CD4-positive, alpha-beta memory T cell (primary cell): ENCODE measurements at places on chromosomes 5 and 9. TPM values are rescaled to one million over a fixed set of nuclear protein-coding genes. Genes with fewer than 3 reads are reported as not detected.
A peak's percentile ranks its signal among the peaks of the same experiment; 100 is the strongest.

GRCh38 chr9:137255448-137256114 is 454 bp downstream of the NELFB start:
- H3K4me1 ChIP-seq, result peaks cover 25% of the 10 kb centered on the region
- no peaks in the 10 kb centered on the region for H3K27me3 ChIP-seq
- H3K4me3 ChIP-seq, result peak overlapping the region; percentile 78
- peak overlapping the region; percentile 69 for H3K27ac ChIP-seq
- no peak for DNase-seq

DNA sequence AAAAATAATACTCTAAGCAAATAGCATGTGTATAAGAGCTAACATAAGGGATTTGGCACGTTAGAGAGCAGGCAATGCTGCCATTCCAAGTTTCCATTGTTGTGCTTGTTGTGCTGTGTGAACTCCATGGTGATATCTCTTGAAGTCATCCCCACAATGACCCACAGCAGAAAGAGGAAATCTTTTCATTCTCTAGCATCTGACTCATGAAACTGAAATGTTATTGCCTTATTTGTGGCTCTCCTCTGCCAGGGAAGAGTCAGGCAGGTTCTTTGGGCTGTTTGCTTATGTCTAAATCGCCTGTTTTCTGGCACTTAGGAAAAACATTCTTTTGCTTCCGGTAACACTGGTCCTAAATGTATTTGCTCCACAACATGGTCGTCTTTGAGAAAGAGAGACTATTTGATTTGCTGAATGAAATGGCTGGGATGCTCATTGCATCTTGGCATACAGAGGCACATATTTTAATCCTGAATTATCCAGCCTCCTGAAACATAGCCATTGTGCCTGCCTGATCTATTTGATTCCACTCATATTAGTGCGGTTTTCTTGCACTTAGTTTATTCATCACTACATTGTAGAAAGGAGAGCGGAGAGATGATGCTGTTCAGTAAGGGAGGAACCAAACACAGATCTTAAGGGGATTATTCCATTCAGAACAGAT is 188.8 kb downstream of the CSNK1G3 start:
- H3K27me3 ChIP-seq, result no peaks in the 10 kb centered on the region
- H3K36me3 ChIP-seq, result no peaks in the 10 kb centered on the region
- no peak overlapping the region for H3K4me3 ChIP-seq
- no peak for DNase-seq
- no peaks in the 10 kb centered on the region for H3K4me1 ChIP-seq

DNA sequence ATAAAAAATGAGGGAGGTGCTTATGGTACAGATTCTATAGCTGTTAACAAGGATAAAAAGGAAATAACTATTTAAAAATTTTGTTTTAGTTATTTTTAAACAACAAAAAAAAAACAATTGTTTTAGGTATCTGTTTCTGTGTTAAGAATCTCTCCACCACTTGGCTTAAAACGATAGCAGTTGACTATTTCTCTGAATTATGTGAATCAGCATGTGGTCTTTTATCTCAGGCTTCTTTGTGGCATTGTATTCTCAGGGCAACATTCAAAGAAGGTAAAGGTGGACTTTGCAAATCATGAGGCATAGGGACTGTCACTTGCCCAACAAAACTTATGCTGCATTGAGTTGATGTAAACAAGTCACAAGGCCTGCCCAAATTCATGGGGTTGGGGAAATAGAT is 55.2 kb downstream of the ERBIN start:
- H3K4me1 ChIP-seq, result peaks cover 64% of the 10 kb centered on the region
- no peak for DNase-seq
- no peak overlapping the region for H3K27ac ChIP-seq
- H3K27me3 ChIP-seq, result no peaks in the 10 kb centered on the region
- H3K36me3 ChIP-seq, result no peaks in the 10 kb centered on the region
- no peak overlapping the region for H3K4me3 ChIP-seq

CFAP77 gene
- not detected for total RNA-seq

GRCh38 chr5:14054965-14055963 is 87.9 kb upstream of the TRIO start:
- no peak overlapping the region for H3K4me3 ChIP-seq
- no peaks in the 10 kb centered on the region for H3K27me3 ChIP-seq
- H3K36me3 ChIP-seq, result no peaks in the 10 kb centered on the region
- H3K4me1 ChIP-seq, result no peaks in the 10 kb centered on the region

DNA sequence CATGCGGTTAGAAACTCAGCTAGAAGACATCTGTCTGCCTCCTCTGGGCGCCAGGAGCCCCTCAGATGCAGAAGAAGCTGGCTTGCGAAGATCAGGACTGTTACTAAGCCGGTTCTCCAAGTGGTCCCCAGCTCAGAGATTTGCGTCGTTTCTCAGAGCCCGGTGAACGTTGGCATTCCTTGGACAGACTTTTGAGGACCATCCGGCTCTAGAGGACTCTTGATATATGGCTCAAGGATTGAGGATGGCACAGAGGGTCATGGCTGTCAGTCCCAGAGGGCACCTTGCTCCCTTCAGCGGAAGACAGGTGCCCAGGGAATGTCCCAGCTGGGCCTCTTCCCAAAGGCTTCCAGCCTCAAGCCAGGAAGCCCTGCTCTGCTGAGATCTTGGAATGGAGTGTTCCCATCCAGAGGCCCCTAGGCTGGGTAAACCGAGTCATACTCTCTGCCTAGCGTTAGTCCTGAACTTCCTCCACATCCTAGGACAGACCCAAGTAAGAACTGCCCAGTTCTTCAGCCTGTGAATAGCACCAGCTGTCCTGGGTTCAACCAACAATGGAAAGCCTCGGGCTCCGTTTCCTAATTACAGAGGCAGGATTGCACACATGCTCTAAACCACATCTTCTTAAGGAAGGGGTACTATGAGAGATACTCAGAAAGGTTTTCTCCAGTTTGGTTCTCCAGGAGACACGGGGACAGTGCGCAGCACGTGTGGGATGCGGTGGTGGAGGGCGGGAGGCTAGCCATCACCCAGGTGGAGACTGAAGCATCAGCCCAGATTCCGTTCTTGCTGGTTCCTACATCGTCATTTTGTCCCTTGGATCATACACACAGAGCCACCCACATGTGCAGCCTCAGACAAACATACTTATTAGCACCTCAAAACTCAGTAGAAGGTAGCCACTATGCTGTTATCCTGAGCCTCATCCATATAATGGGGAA is 51.4 kb downstream of the ZNF354C start:
- no peaks in the 10 kb centered on the region for H3K4me1 ChIP-seq
- no peak for DNase-seq
- H3K36me3 ChIP-seq, result no peaks in the 10 kb centered on the region
- H3K27me3 ChIP-seq, result no peaks in the 10 kb centered on the region
- no peak overlapping the region for H3K27ac ChIP-seq

GRCh38 chr5:137466889-137467288 is 32.2 kb downstream of the SPOCK1 start:
- H3K4me3 ChIP-seq, result no peak overlapping the region
- no peak overlapping the region for H3K27ac ChIP-seq
- H3K27me3 ChIP-seq, result no peaks in the 10 kb centered on the region
- no peak for DNase-seq
- H3K4me1 ChIP-seq, result no peaks in the 10 kb centered on the region
- H3K36me3 ChIP-seq, result no peaks in the 10 kb centered on the region

- H3K4me1 ChIP-seq, result no peaks in the 10 kb centered on the region
- no peaks in the 10 kb centered on the region for H3K27me3 ChIP-seq
- H3K4me3 ChIP-seq, result no peak overlapping the region
Observed at GRCh38 chr5:163867738-163868137, 362.3 kb downstream of the MAT2B start.

GRCh38 chr5:175384724-175385552 is 59.0 kb downstream of the DRD1 start:
- H3K27me3 ChIP-seq, result no peaks in the 10 kb centered on the region
- no peaks in the 10 kb centered on the region for H3K4me1 ChIP-seq
- DNase-seq, result no peak

DNA sequence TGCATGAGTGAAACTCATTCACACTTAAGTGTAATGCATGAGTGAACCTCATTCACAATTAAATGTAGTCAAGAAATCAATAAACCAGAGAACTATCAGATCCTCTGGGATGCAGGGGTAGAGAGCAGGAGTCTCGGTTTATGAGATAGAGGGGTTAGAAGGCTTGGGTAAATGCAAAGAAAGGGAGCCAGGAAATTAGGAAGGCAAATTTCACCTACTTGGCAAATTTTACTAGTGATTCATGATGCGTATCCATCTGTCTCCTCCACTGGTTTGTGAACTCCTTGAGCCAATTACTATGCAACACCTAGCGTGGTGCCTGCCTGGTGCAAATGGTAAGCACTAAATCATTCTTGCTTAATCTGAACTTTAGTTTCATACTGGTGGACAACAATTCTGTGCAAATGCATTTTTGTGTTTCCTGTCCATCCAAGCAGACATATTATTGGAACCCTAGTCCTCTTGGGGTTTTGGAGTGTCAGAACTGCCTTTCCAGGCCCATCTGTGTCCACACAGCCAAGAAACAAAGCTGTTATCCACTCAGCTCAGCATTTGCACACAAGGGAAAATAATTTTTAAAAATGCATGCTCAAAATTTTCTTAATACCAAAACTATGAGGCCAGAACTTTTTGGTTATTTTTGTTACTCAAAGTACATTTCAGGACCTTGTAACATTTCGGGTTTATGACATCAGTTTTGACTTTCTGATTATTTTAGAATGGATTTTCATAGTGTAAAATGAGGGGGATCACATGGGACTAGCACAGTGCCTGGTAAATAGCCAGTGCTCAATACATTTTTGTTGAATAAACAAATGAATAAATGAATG is 5.2 kb downstream of the HAPLN1 start:
- no peak for DNase-seq
- no peak overlapping the region for H3K4me3 ChIP-seq
- no peaks in the 10 kb centered on the region for H3K27me3 ChIP-seq
- H3K36me3 ChIP-seq, result no peaks in the 10 kb centered on the region
- no peaks in the 10 kb centered on the region for H3K4me1 ChIP-seq

DNA sequence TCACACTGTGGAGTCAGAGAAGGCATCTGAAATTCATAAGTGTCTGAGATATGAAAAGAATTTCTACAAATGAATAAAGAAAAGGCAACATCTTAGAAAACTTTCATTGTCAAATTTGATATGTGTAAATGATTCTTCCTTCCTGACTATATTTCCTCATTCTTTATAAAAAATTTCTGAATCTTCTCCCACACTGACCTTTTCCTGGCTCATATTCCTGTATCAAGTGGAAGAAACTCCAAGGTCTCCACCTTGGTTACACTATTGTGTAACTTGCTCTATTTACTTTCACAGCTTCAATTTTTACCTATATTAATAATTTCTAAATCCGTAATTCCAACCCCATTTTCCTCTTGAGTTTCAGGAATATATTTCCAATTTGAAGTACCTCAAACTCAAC is 93.5 kb upstream of the FBXL7 start:
- no peak for DNase-seq
- H3K4me3 ChIP-seq, result no peak overlapping the region
- H3K36me3 ChIP-seq, result no peaks in the 10 kb centered on the region
- H3K4me1 ChIP-seq, result no peaks in the 10 kb centered on the region
- H3K27ac ChIP-seq, result no peak overlapping the region

UNC5A gene
- not detected for total RNA-seq

ENC1 gene
- 0.61 TPM for total RNA-seq

MVB12B gene
- 6.5 TPM for total RNA-seq

CDC37L1 gene
- total RNA-seq, result 27.2 TPM

PDE6A gene
- total RNA-seq, result not detected

- H3K4me3 ChIP-seq, result no peak overlapping the region
- peaks cover 16% of the 10 kb centered on the region for H3K4me1 ChIP-seq
- DNase-seq, result no peak
- H3K27ac ChIP-seq, result no peak overlapping the region
- H3K27me3 ChIP-seq, result no peaks in the 10 kb centered on the region
- no peaks in the 10 kb centered on the region for H3K36me3 ChIP-seq
Observed at GRCh38 chr9:114968671-114969070, 38.3 kb upstream of the TNFSF8 start.

- DNase-seq, result no peak
- H3K27me3 ChIP-seq, result no peaks in the 10 kb centered on the region
- H3K27ac ChIP-seq, result no peak overlapping the region
- H3K36me3 ChIP-seq, result no peaks in the 10 kb centered on the region
Observed at GRCh38 chr9:76138360-76138759, 247.9 kb downstream of the PCSK5 start.

GRCh38 chr9:127652733-127653132 is 40.7 kb downstream of the STXBP1 start:
- no peak overlapping the region for H3K27ac ChIP-seq
- no peak overlapping the region for H3K4me3 ChIP-seq
- no peaks in the 10 kb centered on the region for H3K27me3 ChIP-seq
- no peaks in the 10 kb centered on the region for H3K4me1 ChIP-seq

SLC36A2 gene
- total RNA-seq, result not detected

DNA sequence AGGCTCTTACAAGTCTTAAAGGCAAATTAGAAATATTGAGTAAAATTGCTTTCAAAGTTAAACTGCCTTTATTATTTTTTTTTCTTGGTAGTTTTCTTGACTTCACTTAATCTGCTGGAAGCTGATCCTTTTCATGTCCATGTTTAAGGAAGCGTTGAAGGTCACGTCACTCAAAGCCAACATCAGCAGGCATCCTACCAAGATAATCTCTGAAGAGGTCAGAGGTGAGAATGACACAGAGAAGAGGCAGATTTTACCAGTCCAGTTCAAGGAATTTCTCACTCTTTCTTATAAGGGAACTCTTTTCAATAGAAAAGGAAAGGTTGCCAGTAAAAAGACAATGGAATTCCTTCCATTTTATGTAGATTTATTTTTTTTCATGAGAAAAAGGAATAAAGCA is 259.8 kb downstream of the ANXA1 start:
- H3K4me1 ChIP-seq, result no peaks in the 10 kb centered on the region
- no peak for DNase-seq
- H3K27ac ChIP-seq, result no peak overlapping the region
- H3K27me3 ChIP-seq, result no peaks in the 10 kb centered on the region
- no peak overlapping the region for H3K4me3 ChIP-seq

DNA sequence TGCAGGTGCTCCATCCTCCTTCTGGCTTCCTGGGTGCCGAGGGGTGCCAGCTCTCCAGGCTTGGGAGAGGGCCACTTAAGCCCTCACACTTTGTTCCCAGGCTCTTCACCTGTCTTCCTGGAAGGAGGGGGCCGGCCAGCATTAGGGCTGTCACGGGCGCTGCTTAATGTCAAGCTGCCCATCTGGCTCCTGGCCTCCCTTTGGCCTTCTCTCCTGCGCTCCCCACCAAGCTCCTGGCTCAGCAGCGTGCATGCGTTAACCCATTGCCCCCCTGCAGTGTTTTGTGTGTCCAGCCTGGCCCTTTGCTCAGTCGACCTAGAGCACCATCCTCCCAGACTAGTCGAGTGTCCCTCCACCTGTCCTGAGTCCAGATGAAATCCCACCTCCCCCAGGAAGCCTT is 21.3 kb downstream of the NTNG2 start:
- H3K36me3 ChIP-seq, result no peaks in the 10 kb centered on the region
- no peak overlapping the region for H3K4me3 ChIP-seq
- no peak overlapping the region for H3K27ac ChIP-seq
- no peak for DNase-seq
- H3K27me3 ChIP-seq, result peaks cover 8% of the 10 kb centered on the region

- no peak overlapping the region for H3K4me3 ChIP-seq
- no peaks in the 10 kb centered on the region for H3K36me3 ChIP-seq
- H3K27me3 ChIP-seq, result no peaks in the 10 kb centered on the region
Observed at GRCh38 chr9:91156451-91157234, 205.1 kb downstream of the AUH start.

- no peaks in the 10 kb centered on the region for H3K27me3 ChIP-seq
- H3K36me3 ChIP-seq, result no peaks in the 10 kb centered on the region
- H3K4me1 ChIP-seq, result no peaks in the 10 kb centered on the region
Observed at GRCh38 chr5:1244976-1245375, 19.8 kb downstream of the SLC6A18 start.
